ENCODE measurements at places on chromosomes 11 and 22.

GRCh38 chr11:82924522-82925224, 23.1 kb downstream of the DDIAS start:
- DNase-seq, result no peak

- DNase-seq, result no peak
These were observed 1.3 kb downstream of the SRRD start for GRCh38 chr22:26485013-26485412.

- no peak for DNase-seq
These were observed 31.7 kb downstream of the ALG12 start for GRCh38 chr22:49886346-49887063.

DNA sequence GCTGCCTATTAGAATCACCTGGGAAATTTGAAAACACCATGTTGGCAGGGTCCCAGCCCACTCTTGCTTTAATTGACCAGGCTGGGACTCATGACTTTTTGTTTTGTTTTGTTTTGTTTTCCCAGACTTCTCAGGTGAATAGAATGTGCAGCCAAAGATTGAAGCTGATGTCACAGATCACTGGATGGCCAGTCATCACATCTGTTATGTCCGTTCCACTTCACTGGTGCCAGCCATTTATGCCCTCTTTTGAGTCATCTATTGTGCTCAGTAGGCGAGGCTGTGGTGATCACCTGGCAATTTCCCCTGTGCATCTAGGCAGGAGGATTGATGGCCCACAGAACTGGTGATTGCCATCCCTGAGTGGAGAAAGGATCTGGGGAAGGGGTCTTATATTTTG, 297.3 kb downstream of the INSC start:
- peak; percentile 3 for DNase-seq

GRCh38 chr11:111942829-111943228, 5.7 kb downstream of the DIXDC1 start:
- no peak for DNase-seq

DNA sequence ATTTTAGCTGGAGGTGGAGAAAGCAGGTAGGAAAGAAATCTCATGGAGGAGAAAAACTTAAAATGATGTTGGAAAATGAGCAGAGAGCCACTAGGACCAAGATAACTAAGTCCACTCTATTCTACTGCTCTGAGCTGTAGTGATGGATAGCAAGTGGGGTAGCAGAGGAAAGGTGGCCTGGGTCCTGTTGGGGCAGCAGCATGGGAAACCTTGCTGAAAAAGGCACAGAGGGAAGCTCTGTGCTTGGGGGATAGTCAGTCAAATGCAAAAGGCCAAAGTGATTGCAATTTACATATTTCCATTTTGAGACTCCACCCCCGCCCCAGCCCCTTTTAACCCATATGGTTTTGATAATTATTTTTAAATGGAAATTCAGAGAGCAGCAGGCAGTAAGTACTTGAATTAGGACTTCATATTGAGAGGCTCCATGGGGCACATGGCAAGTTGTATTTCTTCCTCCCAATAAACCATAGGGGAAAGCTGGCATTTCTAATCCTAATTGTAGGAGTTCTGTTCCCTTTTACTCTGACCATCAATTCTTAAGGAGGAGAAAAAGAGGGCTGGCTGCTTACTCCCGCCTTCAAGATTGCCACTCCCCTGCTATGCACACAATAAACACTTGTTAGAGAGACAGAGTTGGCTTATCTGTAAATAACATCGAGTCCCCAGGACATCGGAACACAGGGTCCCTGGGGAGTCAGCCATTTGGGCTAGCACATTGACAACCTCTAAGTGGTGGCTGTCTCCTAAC, 1341.5 kb upstream of the TENM4 start:
- no peak for DNase-seq

GRCh38 chr22:42788466-42788865, 67.8 kb upstream of the A4GALT start:
- no peak for DNase-seq

DNA sequence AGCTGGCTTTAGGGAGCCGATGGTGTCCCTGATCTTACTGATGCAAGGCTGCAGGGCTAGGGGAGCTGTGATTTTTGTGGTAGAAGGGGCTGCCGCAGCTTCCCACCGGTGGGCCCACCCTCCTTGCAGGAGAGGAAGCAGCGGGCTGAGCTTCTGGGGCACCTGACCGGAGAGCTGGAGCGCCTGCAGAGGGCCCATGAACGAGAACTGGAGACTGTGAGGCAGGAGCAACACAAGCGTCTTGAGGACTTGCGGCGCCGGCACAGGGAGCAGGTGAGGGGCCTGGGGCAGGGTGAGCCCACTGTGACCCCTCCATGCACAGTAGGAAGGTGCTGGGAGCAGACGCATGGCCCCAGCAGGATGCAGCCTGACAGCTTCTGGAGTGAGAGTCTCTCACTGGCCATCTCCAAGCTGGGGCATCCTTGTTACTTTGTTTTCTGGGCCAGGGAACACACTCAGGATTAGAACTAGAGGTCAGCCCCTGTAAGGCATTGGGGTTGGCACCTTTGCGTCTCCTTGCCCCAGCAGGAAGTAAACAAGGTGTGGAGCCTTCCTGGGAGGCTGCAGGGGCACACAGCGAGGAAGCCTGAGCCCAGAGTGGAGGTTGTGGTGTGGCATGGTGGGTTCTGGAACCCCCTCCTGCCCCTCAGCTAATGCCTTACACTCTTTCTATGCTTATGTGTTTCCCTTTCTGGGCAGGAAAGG, 66.7 kb downstream of the CEP164 start:
- DNase-seq, result no peak

DNA sequence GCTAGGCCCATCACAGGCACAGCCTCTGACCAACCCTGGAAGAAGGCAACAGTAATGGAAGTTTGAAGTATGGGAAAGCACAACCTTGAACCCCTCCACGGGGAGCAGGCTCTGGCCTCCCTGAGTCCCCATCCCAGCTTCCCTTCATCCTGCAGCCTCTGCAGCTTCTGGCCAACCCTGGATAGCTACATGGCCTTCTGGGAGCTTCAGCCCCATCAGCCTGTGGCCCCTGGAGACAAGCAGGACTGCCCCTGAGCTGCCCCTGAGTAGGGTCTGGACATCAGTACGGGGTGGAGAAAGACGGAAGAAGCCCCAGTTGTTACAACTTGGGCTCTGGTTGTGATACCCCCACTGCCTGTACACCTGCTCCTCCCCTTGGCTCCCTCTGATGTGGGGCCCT, 113.8 kb upstream of the CD82 start:
- DNase-seq, result no peak

DNA sequence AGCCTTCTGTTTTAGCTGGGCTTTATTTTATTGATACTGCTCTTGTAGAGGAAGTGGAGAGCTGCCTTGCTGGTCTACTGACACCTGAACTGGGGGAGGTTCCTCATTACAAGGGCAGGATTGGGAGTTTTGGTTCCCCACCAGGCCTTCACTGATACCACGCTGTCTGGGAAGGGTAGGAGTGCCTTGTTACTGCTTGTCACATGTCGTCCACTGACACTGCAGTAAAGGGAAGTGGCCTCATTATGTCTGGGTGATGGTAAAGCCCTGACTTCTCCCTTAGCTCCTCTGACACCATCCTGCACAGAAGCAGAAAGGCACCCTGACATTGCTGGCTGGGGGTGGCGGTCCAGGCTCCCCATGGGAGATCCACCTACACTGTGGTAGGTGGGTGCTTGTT, 38.7 kb upstream of the ELF5 start:
- DNase-seq, result no peak

DNA sequence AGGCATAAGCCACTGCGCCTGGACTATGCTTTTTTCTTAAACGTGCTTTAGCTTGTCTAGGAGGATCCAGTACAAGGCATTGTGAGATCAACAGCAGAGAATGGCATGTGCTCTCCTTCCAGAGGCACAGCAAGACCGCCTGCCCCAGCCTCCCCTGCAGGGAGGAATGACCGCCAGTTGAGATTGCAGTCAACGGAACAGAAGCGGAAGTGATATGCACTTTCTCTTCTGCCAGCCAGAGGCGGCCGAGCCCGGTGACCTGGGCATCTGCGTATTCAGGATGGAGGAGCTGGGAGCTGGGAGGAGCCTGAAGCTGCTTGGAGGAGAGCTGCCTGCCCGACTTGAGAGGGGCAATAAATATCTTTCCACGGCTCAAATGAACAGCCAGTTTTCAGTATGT, 243.0 kb downstream of the CTTN start:
- no peak for DNase-seq
